T-helper 17 cell (primary cell): ENCODE measurements at places on chromosomes 3 and 15. TPM values are rescaled to one million over a fixed set of nuclear protein-coding genes. Genes with fewer than 3 reads are reported as not detected.

Gene FGD5
- not detected for total RNA-seq

Gene SLC30A4
- total RNA-seq: 2.4 TPM

Gene LRRC31
- total RNA-seq: not detected

Gene PPARG
- total RNA-seq: 1.2 TPM

Gene ALDH1A2
- total RNA-seq: not detected

Gene PYGO1
- total RNA-seq: not detected

Gene TMEM39A
- total RNA-seq: 65.8 TPM

Gene SCN5A
- 0.05 TPM for total RNA-seq

Gene C3orf85
- total RNA-seq: not detected
